ENCODE measurements at places on chromosomes 6 and 20.

GRCh38 chr20:43534016-43534415 is 24.8 kb upstream of the SGK2 start:
- DNase-seq = no peak

DNA sequence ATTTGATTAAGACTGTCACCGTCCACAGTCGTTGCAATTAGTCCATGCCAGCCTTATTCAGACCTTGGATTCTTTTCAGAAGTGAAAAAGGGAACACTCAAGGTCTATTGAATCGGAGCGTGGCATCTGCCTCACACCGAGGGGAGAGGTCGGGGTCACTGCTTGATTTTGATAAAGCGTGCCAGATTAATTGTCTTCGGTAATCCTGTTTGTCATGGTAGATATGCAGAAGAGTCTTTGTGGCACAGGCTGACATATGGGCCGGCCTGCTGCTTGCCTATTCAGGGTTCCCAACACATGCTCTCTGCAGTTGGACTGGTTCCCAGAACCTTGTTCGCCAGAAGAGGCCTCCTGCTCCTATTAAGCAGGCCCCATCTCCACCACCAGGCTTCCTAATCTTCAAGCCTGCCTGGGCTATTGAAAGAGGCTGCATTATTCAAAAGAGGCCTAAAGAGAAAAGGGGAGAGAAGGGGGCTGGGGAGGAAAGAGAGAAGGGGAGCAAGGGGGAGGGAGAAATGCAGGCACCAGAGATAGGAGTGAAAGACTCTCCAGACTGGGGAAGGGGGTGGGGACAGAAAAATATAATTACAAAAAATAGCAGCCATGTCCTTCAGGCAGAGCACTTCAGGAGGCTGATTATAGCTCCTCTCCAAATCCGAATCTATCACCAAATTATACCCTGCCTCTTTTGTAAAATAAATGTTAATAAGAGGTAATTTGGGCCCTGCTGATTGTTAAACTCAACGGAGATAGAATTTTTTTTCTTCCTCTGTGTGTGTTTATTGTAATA is 611.3 kb downstream of the HDGFL1 start:
- no peak for DNase-seq

DNA sequence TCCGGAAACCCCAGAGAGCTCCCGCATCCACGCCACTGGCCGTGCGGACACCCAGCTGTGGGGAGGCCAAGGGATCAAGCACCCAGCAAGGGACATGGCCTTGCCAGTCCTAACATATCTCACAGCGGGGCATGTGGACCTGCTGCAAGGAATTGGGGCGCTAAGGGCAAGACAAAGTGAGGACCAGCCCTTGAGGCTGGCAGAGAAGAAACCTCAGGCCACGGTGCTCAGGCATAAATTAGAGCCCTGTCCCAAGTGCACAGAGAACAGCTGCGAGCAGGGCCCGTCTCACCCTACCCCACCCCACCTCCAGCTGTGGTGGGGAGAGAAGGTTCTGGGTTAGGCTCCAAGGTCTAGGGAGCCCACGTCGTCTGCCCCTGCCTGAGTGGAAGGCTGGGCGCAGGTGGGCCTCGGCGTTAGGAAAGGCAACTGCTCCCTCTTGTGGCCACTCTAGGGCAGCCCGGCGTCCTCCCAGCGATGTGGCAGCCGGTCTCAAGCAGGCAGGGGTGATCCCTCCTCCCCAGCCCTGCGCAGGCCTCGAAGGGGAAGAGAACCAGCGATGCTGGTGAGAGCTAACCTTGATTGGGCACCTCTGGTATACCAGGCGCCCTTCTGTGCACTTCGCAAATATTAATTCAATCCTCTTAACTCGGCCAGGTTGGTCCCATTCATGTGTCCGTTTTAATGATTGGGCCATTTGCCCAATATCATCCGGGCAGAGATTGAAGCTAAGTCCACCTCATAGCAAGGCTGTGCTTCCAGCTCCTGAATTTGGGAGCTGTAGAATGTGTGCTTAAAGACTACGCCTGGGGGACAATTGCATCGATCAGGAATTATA is 235.8 kb downstream of the NFATC2 start:
- DNase-seq = peak; percentile 62

- DNase-seq = no peak
Observed at GRCh38 chr20:9093218-9093957, 24.5 kb downstream of the PLCB4 start.

DNA sequence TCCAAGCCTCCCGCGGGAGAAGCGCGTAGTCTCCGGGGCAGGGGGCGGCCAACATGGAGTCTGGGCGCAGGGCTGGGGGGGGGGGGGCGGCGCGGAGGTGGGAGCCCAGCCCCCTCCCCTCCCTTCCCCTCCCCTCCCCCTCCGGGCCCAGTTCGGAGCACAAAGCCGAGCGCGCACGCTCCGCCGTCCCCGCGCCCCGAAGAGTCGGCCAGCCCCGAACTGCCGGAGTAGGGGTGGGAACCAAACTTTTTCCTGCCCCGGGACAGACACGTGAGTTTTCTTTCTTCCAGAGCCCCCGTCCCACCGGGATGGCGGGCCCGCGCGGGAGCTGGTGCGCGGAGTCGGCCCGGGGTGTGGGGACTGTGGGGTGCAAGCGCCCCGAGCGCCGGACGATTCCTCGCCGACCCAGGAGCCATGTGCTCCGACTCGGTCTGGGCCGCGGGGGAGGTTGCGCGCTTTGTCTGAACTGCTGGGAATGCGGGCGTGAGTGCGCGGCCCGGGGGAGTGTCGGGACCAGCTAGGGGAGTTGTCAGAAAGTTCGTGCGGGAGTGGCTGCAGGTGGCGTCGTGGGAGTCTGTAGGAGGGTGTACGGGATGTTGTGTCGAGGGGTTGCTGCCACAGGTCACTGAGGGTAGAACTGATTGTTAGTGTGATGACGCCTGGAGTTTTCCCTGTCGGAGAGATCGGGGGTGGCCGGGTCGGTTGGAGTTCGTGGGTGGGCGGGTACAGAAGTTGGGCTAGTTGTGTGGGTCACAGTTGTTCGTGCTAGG is 1.2 kb downstream of the TGIF2 start:
- peak; percentile 39 for DNase-seq

GRCh38 chr6:157708933-157709332 is 114.1 kb upstream of the SNX9 start:
- DNase-seq = no peak

DNA sequence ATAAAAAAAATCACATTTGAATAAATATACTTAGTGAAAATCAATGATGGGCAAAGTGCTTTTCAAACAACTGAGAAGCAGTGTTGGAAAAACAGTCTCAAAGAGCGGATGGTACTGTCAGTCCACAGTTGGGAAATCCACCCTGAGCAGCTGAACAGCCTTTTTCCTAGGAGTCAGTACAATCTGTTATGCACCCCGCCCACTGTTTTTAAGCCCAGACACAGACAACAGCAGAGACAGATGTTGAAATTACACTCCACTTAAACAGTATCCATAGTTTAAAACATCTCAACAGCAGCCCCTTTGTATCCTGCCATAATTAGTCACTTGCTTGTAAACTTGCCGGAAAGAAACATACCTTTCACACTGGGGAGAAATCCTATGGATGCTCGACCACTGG is 372 bp downstream of the KIAA0408 start:
- no peak for DNase-seq

DNA sequence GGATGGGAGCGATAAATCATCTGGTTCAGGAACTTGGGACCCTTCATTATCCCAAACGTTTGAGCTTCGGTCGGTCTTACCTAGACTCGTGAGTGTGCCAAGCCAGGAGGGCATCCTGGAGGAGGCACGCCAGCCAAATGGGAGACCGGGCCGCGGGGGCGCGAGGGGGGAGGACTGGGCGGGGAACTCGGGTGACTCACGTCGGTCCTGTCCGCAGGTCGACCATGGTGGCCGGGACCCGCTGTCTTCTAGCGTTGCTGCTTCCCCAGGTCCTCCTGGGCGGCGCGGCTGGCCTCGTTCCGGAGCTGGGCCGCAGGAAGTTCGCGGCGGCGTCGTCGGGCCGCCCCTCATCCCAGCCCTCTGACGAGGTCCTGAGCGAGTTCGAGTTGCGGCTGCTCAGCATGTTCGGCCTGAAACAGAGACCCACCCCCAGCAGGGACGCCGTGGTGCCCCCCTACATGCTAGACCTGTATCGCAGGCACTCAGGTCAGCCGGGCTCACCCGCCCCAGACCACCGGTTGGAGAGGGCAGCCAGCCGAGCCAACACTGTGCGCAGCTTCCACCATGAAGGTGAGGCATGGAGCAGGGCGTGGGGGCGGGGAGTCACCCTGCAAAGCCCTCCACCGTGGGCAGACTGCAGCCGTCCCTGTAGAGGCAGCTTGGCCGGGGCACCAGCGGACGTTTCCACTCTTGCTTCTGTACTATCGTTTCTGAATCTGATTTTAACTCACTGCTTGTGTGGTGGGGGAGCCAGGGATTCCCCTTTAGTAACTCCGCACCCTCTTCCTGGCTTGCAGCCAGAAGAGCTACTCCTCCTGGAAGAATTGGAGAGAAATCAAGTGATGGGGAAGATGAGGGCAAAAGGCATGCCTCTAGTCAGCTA is 2.7 kb downstream of the BMP2 start:
- DNase-seq = no peak

GRCh38 chr20:42441864-42442331 is 747.8 kb downstream of the PTPRT start:
- DNase-seq = no peak

GRCh38 chr6:123994891-123995635 is 191.4 kb downstream of the NKAIN2 start:
- no peak for DNase-seq

- DNase-seq = no peak
Observed at GRCh38 chr6:155787168-155787567, 331.5 kb upstream of the NOX3 start.

- DNase-seq = no peak
Observed at GRCh38 chr20:57234556-57235251, 31.7 kb downstream of the BMP7 start.

- no peak for DNase-seq
Observed at GRCh38 chr6:134146268-134147033, 94.0 kb upstream of the SLC2A12 start.

DNA sequence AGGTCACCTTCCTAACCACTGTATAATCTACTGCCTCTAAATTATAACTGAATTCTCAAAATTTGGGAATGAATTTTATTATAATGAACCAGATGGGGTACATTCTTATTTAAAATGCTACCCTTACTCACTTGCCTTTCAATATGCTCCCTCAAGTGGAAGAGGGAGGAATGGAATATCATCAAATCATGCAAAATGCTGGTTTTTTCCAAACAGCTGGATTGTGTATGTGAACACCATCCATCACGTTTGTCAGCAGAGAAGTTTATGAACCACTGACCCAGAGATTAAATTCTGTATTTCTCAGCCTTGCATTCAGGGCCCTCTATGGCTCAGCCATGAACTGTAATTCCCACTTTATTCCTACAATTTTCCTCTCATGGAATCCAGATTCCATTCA is 40.5 kb downstream of the CBLN4 start:
- no peak for DNase-seq

DNA sequence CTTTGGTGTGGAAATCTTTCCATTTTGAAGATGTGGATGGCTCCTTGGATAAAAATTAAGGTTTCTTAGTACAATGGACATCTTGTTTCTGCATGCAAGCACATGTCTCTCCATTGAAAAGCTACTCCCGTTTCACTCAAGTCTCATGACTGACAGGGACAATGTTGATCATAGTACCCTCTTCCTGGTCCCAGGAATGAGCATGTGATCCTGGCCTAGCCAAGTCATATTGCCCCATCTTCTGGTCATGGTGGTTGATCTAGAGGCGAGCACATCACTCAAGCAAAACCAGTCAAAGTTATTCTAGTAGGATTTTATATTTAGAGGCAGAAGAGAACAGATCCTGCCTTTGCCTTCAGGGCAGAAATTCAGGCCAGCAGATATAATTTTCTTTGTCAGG is 12.2 kb upstream of the CBLN4 start:
- DNase-seq = no peak

GRCh38 chr6:68689910-68690309 is 54.8 kb downstream of the ADGRB3 start:
- no peak for DNase-seq

DNA sequence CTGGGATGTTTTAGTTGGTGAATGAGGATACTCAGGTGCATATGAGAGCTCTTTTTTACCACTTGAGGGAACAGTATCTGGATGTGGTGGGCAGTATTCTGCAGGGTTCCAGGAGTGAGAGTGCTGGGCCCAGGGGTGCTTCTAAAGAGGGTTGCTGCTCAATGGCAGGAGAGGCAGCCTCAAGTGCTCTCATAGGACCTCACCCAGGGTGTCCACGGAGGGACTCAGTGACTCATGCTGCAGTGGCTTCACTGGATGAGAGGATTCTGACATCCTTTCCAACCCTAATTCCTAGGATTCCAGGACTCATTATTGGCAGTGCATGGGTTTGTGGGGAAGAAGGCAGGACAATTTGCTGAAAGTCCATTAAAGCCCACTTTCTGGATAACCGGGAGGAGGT is 176.6 kb upstream of the FERMT1 start:
- no peak for DNase-seq

DNA sequence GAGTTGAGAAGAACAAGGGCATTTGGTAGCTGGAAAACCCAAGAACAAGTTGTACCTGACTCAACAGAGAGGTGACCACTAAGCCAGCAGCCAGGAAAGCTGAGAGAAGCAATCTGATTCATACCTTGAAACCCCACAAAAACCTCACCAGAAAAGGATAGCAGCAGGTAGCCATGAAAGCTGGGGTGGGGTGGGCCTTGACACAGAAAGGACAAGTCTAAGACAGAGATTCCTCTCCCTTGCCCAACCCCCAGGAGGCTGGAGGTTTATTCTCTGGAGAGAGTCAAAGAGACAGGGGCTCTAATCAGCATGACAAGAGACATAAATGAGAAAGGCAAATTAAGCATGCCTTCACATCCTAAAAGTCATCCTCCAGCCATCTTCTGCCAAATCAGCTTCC is 151.7 kb upstream of the DST start:
- DNase-seq = no peak

GRCh38 chr6:11224966-11225463 is 7.5 kb downstream of the NEDD9 start:
- no peak for DNase-seq

DNA sequence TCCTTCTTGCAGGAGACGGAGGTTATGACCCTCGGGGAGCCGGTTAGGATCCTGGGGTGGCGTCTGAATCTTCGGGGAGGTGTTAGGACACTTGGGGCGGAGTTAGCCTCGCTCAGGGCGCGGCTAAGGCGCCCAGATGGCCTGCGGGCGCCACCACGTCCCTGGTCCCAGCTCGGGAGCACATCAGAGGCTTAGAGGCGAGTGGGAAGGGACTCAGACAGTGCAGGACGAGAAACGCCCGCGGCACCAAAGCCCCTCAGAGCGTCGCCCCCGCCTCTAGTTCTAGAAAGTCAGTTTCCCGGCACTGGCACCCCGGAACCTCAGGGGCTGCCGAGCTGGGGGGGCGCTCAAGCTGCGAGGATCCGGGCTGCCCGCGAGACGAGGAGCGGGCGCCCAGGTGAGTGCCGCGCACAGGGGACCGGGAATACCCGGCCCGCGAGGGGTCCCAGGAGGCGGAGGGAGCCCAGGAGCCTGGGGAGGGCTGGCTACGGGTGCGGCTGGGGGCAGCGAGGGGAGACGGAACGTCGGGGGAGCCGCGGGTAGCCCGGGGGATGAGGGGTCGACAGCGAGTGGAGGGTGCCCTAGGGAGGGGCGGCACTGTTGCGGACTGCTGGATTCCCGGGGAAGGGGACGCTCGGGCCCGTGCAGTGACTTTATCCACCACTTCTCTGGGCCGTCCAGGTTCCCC is at the start of gene HCK:
Gene HCK (plus strand): TSS at position 153 of the 688 bp plus-strand sequence.
- DNase-seq = no peak

Data from CD4-positive, alpha-beta T cell treated with Interleukin-6 at 100 ng/mL for 8 hours (primary cell).